ENCODE measurements at places on chromosomes 5 and 9. TPM values are rescaled to one million over a fixed set of nuclear protein-coding genes. Genes with fewer than 3 reads are reported as not detected.

Gene ZFP37
- total RNA-seq = 4.9 TPM

Gene ACOT12
- not detected for total RNA-seq

Gene PGM5
- total RNA-seq = not detected

Gene IL9
- total RNA-seq = not detected

Gene LHX2
- total RNA-seq = 3.4 TPM

Gene YIPF5
- 72.8 TPM for total RNA-seq

Measured in LHCN-M2 (cell line).